ENCODE measurements at places on chromosomes 5 and 9.

DNA sequence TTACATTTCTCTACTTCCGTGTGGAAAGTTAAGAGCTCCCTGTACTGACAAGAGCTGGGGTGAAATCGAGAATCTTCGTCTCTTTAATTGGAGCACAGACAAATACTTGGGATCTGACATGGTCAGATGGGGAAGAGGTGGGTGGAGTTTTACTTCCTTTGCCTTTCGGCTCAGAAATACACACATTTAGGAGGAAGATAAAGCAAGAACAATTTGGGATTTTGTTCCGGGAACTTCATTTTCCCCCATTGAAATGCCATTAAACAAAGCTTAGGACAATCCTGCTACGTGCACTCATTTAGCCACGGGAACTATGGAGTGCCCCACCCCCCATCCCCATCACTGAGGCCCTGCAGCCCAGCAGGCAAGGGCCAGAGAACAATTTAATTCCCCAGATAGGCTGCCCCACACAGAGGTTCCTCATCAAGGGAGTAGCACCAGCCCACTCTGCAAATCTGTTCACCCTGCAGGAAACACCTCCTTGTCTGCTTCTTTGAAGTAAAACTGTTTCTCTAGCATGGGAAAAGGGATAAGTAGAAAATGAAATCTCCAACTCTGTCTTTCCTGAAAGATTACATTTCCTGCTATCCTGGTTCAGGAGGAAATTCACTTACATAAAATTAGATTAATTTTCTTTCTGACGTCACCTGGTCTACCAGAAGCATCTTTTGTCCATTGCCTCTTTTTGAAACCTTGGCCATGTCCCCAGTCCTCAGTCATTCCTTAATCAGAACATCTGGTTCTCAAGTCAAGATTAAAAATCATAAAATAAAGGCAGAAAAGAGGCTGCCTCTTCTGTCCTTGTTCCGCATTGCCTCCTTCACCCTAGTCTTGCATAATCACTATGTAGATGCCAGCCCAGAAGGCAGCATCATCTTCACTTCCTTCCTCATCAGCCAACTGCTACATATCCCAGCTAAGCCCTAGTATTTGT, 206.4 kb downstream of the ENC1 start:
- no peak for DNase-seq

DNA sequence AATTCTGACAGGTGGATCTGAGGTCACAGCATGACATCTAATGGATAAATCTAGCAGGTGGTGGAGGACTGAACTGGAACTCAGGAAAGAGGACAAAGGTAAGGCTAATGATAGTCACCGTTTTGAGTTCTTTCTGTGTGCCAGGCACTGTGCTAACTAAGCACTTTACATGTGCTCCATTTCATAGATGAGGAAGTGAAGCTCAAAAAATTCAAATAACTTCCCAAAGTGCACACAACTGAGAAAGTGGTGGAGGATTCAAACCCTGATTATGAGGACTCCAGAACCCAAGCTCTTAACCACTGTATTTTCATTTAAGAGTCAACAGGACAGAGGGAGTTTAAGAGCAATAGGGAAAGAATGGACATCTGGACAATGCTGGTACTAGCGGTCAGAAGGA, 7.1 kb upstream of the DELE1 start:
- DNase-seq = no peak

GRCh38 chr9:22425551-22425950, 21.1 kb upstream of the DMRTA1 start:
- DNase-seq = no peak

- no peak for DNase-seq
Measured at GRCh38 chr5:138610918-138611677, 35.9 kb upstream of the HSPA9 start.

GRCh38 chr9:121499427-121500164, at the start of gene GGTA1:
GGTA1 (minus strand) TSS chr9:121499844; CDS start chr9:121467922, 31,922 bp downstream.
- DNase-seq = peak; percentile 9

- no peak for DNase-seq
Measured at GRCh38 chr5:143340891-143341685, 62.4 kb downstream of the NR3C1 start.

Data from memory B cell (primary cell).